ENCODE measurements at places on chromosomes 4 and X.
A peak's percentile ranks its signal among the peaks of the same experiment; 100 is the strongest.

- H3K27me3 ChIP-seq = no peaks in the 10 kb centered on the region
- no peak for DNase-seq
- no peaks in the 10 kb centered on the region for H3K36me3 ChIP-seq
- H3K4me1 ChIP-seq = no peaks in the 10 kb centered on the region
- no peak overlapping the region for H3K27ac ChIP-seq
Measured at GRCh38 chr4:113513382-113513781, 248.2 kb downstream of the CAMK2D start.

GRCh38 chr4:169665046-169665737 lies 44.8 kb downstream of the CLCN3 start:
- DNase-seq = no peak
- H3K27me3 ChIP-seq = no peaks in the 10 kb centered on the region
- no peaks in the 10 kb centered on the region for H3K4me1 ChIP-seq

DNA sequence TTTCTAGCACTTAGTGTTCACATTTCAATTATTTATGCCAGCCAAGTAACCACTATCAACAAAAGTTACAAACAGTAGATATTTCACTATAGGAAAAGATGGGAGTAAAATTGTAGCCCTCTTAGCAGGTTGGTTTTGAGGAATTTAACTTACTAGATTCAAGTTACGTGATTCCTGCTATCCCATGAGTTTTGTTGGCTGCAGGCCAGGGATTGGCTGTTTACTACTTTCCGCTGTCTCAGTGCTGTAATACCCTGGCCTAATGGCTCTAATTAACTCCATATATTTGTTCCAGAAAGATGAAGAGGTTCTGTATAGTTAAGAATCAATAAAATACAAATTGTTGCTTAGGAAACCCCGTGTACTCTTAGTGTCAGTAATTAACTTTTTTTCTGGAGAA lies 55.5 kb upstream of the MAGED1 start:
- no peak overlapping the region for H3K27ac ChIP-seq
- H3K4me3 ChIP-seq = no peak overlapping the region
- no peak for DNase-seq
- H3K36me3 ChIP-seq = no peaks in the 10 kb centered on the region

DNA sequence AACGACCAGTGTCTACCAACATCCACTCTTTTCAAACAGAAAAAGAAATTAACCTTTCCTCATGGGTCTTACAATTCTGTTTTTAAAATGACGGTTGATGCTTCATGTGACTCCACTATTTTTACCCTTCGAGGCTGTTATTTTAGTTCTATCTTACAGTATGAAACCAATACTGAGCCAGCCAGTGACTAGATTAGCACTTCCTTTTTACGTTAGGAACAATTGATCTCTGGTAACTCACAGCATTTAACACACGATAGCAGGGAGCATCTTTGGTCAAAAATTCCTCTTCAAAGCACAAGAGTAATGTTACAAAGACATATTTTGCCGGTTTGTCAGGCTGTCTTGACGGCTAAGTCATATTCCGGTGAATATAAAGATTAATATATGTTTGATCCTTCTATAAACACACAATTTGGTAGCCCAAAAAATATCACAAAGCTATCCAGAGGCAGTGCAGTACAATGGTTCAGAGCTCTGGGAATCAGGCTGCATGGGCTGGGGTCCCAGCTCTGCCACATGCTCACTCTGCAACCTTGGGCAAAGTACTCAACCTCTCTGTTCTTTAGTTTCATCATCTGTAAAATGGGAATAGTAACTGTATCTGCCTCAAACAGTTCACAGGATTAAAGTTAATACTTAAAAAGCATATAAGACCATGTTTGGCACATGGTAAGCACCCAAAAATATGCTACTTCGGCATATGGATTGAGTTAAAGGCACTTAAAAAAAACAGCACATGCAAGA lies 62.9 kb upstream of the TXK start:
- H3K27me3 ChIP-seq = no peaks in the 10 kb centered on the region
- no peak for DNase-seq
- H3K36me3 ChIP-seq = no peaks in the 10 kb centered on the region
- no peaks in the 10 kb centered on the region for H3K4me1 ChIP-seq
- H3K4me3 ChIP-seq = no peak overlapping the region

- no peaks in the 10 kb centered on the region for H3K36me3 ChIP-seq
- no peak within 1 kb of the TSS for H3K27ac ChIP-seq
- H3K4me3 ChIP-seq = peak within 1 kb of the TSS; percentile 83
- H3K27me3 ChIP-seq = no peaks in the 10 kb centered on the region
- H3K4me1 ChIP-seq = no peaks in the 10 kb centered on the region
Measured at GRCh38 chr4:141133146-141133998, at the start of gene RNF150. Gene RNF150, minus strand, starts transcription at chr4:141133469.

- no peak for DNase-seq
- H3K27ac ChIP-seq = no peak overlapping the region
- H3K27me3 ChIP-seq = no peaks in the 10 kb centered on the region
- H3K4me3 ChIP-seq = no peak overlapping the region
- no peaks in the 10 kb centered on the region for H3K4me1 ChIP-seq
Measured at GRCh38 chrX:101230636-101231035, 11.1 kb downstream of the DRP2 start.

DNA sequence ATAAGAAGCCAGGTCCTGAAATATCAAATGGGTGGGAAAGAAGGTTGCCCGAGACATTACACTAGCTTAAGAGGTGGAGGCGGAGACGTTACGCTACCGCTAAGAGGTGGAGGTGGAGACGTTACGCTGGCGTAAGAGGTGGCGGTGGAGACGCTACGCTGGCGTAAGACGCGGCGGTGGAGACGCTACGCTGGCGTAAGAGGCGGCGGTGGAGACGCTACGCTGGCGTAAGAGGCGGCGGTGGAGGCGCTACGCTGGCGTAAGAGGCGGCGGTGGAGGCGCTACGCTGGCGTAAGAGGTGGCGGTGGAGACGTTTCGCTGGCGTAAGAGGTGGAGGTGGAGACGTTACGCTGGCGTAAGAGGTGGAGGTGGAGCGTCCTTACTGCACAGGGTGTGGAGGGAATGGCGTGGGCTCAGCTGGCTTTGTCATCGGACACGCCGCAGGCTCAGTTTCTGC lies 12.8 kb downstream of the CYP4V2 start:
- H3K36me3 ChIP-seq = no peaks in the 10 kb centered on the region
- no peak overlapping the region for H3K27ac ChIP-seq
- H3K27me3 ChIP-seq = no peaks in the 10 kb centered on the region
- peak; percentile 6 for DNase-seq
- H3K4me1 ChIP-seq = no peaks in the 10 kb centered on the region

GRCh38 chr4:35538807-35539206 lies 705.5 kb downstream of the ARAP2 start:
- H3K4me1 ChIP-seq = no peaks in the 10 kb centered on the region
- H3K4me3 ChIP-seq = no peak overlapping the region
- no peak overlapping the region for H3K27ac ChIP-seq
- no peaks in the 10 kb centered on the region for H3K27me3 ChIP-seq
- DNase-seq = peak; percentile 3

DNA sequence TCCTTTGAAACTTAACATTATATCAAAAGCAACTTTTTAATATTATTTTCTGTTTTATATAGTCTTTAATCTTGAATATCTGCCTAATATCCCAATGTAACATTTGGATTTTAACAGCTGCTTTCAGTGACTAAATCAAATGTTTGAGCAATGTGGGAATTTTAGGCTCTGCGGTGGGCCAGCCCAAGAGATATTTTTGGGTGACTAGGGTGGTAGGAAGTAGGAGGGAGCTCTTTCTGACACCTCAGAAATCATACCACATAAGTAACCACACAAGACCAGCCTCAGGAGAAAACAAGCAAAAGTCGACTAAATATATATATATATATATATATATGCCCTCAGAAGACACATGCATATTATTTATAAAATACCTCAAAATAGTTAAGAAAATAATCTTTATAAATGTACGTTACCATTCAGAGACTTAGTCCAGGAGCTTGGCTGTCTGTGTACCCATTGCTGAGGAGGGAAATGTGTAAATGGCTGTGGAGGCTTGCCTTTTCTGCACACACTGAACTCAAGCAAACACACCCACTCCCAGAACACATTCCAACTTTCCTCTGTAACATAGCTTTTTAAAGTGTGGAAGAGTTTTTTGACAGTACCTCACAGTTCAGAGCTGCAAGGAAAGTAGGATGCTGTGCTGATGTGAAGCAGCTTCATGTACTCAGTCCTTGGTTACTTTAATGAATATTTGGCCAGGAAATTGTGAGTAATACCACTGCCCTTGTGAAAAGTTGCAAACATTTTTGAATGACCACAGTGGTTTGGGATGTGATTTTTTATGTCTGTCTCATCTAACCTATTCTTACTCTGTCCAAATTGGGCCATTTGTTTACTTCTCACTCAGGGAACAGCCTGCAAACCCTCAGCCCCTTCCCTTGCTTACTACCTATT lies at the start of gene RTL3:
RTL3 (minus strand) TSS at position 484 of the 900 bp plus-strand sequence. CDS start 908 bp downstream, outside the sequence.
- no peaks in the 10 kb centered on the region for H3K36me3 ChIP-seq
- no peak within 1 kb of the TSS for H3K27ac ChIP-seq
- no peak for DNase-seq
- H3K4me3 ChIP-seq = no peak within 1 kb of the TSS
- no peaks in the 10 kb centered on the region for H3K4me1 ChIP-seq
- H3K27me3 ChIP-seq = no peaks in the 10 kb centered on the region

DNA sequence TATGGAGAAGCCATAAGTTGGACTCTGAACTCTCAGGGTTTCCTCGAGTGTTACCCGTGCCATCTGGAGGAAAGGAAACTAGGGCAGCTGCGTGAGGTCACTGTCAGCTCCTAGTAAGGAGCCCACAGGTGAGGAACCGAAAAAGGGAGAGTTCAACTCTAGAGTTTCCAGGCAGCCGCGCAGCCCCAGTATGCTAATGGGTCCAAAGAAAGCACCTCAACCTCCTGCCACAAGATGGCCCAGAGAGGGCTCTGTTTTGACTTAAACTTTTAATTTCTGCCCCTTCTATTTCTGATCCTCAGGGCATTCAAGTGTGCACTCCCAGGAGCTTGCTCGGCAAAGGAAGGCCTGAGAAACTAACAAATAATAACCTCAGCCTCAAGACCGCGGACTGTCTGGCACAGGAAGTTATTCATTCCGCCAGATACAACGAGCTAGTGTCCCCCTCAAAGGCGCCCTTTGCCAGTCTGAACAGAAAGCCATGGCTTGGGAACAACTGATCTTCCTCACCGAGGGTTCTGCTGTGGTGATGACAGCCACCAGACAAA lies 13.9 kb downstream of the SCARB2 start:
- H3K4me1 ChIP-seq = no peaks in the 10 kb centered on the region
- H3K4me3 ChIP-seq = no peak overlapping the region
- H3K27ac ChIP-seq = no peak overlapping the region

DNA sequence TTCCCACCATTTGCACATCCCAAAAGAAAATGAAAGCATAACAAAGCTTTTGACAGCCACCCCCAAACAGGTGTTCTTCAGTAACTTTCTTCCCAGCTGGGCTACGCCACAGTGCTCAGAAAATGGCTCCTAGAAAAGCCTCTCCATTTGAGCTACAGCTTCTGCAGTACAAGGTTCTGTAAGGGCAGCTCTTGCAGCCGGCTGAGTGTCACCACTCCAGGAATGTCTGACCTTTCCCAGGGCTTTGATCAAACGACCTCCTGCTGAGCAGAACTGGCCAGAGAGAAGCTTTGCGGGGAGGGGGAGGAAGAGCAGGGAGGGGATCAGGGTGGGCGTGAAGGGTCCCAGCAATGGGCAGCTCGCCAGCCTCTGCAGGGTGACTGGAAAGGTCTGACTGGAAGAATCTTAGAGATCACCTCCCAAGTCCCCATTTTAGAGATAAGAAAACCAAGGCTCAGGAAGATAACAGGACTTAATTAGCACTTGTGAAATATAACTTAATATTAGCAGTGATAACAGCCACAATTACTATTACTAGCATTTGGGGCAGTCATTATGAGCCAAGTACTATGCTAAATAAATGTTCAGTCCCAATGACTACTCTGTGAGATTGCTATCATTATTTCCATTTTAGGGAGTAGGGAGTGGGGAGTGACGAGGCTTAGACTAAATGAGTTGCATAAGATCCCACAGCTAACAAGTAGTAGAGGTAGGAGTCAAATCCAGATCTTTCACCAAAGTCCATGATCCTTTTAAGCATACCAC lies 51.1 kb downstream of the LEF1 start:
- H3K36me3 ChIP-seq = no peaks in the 10 kb centered on the region
- peak; percentile 96 for DNase-seq
- no peak overlapping the region for H3K27ac ChIP-seq

GRCh38 chrX:53115550-53115874 lies 21.6 kb downstream of the KANTR start:
- H3K4me3 ChIP-seq = no peak overlapping the region
- H3K4me1 ChIP-seq = no peaks in the 10 kb centered on the region
- H3K27ac ChIP-seq = no peak overlapping the region
- no peaks in the 10 kb centered on the region for H3K27me3 ChIP-seq
- DNase-seq = no peak

GRCh38 chr4:185304541-185304940 lies 91.2 kb downstream of the LRP2BP start:
- no peaks in the 10 kb centered on the region for H3K36me3 ChIP-seq
- DNase-seq = no peak
- H3K27ac ChIP-seq = no peak overlapping the region
- no peaks in the 10 kb centered on the region for H3K27me3 ChIP-seq
- H3K4me1 ChIP-seq = peaks cover 10% of the 10 kb centered on the region

DNA sequence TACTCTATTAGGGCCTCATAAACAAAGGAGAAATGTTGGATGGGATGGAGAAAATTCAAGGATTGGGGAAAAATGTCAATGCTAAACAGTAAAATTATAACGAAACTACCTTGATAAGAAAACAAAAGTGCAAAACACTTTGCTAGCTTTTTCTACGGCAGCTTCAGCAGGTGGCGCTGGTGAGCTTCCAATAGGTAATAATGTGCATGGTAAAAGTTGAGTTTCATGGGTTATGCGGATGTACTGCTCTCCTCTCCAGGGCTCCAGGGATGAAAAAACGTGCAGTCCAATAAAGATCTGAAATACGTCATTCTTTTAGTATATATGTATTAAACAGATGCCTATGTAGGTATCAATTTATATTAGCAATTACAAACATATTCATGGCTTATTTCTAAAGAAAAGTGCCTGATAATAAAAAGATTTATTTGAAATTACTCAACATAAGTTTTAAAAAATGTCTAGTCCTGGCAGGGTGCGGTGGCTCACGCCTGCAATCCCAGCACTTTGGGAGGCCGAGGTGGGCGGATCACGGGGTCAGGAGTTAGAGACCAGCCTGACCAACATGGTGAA lies 239.6 kb downstream of the GRXCR1 start:
- H3K4me1 ChIP-seq = no peaks in the 10 kb centered on the region
- DNase-seq = peak; percentile 61
- H3K4me3 ChIP-seq = no peak overlapping the region
- H3K27me3 ChIP-seq = no peaks in the 10 kb centered on the region
- H3K27ac ChIP-seq = no peak overlapping the region
- H3K36me3 ChIP-seq = no peaks in the 10 kb centered on the region

GRCh38 chrX:30275498-30275897 lies 28.6 kb downstream of the MAGEB1 start:
- H3K27me3 ChIP-seq = no peaks in the 10 kb centered on the region
- no peaks in the 10 kb centered on the region for H3K36me3 ChIP-seq
- DNase-seq = peak; percentile 16
- H3K27ac ChIP-seq = no peak overlapping the region
- no peak overlapping the region for H3K4me3 ChIP-seq
